Gastrocnemius medialis (tissue), 4 donors: ENCODE measurements at places on chromosomes 16 and 17. TPM values are rescaled to one million over a fixed set of nuclear protein-coding genes. Genes with fewer than 3 reads are reported as not detected.
A peak's percentile ranks its signal among the peaks of the same experiment; 100 is the strongest.

DNA sequence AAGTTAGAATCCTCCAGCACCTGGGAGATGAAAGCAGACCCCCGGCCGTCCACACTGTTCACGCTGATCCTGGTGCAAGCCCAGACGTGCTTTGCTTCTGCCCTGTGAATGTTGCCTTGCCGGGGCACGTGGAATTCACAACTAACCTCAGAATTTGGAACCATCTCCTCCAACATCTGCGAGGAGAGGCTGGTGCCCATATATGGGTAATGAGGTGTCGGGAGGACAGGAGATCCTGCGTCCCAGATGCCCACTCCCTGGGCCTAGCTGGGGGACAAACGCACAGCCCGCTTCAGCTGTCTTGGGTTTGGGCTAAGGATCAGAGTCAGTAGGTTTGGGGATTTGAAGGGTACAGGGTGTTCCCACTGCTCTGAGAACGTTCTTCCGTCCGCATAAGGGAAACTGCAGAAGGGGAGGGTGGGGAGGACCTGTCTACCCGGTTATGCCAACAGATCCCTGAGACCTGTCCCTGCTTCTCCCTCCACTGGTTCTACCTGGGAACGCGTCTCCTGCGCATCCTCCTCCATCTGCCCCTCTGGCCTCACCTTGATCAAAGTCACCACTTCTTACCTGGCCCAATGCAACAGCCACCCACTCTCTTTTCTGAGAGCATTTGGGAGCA, 14.1 kb downstream of the PPL start:
- no peak for DNase-seq

DNA sequence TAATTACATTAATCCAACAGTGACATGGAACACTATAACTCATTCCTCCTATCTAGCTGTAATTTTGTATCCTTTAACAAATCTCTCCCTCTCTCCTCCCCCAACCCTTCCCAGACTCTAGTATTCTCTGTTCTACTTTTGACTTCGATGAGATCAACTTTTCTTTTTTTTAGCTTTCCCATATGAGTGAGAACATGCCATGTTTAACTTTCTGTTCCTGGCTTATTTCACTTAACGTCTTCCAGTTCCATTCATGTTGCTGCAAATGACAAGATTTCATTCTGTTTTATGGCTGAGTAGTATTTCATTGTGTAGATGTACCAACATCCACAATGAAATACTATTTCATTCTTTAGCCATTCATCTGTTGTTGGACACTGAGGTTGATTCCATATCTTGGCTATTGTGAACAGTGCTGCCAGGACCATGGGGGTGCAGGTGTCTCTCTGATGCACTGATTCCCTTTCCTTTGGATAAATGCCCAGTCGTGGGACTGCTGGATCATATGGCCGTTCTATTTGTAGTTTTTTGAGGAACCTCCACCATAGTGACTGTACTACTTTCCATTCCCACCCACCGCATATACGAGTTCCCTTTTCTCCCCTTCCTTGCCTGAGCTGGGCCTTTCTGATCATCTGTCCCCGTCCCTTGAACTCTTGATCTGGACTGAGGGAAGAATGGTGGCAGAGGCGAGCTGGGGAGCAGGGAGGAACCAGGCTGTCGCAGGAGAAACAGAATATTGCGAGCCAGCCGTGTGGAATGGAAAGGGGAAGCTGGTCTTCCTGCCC, 7.7 kb upstream of the CEP295NL start:
- DNase-seq = peak; percentile 38

- DNase-seq = peak; percentile 52
Observed at GRCh38 chr16:67441907-67442306, 11.0 kb downstream of the HSD11B2 start.

DNA sequence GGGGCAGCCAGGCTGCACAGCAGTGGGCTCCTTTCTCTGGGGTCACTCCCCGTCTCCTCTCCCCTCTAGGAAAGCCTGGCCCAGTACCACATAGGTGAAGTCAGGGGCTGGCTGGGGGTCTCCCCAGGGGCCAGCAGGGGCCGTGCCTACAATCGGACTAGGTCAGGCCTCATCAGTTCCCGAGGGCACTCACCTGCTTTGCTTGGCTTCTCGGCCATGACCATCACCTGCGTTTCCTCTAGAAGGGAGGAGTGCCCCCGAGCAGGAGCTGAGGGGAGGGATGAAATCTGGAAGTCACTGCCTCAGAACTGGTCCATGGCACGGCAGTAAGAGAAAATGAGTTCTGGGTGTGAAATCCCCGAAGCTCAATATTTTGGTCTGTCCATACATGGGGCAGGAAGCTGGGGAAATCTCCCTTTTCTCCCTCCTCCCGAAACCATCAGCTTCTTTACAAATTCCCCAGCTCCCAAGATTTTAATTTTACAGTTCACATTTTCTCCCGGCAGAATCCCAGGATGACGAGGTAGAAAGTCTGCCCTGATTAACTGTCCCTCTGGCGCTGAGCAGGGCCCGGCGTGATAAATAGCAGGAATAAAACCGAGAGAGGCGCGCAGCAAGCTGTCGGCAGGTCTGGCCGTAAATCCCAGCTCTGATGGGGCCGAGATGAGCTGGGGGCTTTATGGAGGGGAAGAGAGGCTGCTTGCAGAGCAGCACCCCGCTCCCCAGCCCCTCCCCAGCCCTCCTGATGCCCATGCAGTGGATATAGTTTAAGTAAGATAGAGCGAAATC, 172.1 kb downstream of the RBFOX3 start:
- DNase-seq = no peak

DNA sequence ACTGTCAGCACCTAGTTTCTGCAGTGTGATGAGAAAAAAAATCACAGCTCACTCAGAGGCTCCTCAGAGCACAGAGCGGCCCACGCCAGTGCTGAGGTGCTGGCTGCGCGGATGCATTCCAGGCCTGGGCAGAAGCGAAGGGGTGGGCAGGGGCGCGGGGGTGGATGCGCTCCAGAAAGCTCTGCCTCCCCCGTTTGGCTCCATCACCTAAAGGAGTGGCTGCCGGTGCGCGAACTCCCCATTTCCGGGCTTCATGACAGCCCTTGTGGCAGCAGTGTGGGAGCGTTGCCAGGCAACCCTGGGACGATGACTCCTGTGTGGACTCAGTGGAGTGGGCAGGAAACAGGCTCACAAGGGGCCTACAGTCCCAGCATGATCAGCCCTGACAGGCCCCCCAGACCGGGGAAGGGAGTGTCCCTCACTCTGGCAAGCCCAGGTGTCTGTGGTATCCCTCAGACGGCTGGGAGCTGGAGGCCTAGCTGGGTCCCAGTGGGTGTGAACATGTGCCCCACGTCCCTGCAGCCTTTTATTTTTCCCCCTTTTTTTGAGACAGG, 32.8 kb upstream of the NUDT16L1 start:
- no peak for DNase-seq

- no peak for DNase-seq
Observed at GRCh38 chr16:56591377-56592060, 2.2 kb downstream of the MT3 start.

DNA sequence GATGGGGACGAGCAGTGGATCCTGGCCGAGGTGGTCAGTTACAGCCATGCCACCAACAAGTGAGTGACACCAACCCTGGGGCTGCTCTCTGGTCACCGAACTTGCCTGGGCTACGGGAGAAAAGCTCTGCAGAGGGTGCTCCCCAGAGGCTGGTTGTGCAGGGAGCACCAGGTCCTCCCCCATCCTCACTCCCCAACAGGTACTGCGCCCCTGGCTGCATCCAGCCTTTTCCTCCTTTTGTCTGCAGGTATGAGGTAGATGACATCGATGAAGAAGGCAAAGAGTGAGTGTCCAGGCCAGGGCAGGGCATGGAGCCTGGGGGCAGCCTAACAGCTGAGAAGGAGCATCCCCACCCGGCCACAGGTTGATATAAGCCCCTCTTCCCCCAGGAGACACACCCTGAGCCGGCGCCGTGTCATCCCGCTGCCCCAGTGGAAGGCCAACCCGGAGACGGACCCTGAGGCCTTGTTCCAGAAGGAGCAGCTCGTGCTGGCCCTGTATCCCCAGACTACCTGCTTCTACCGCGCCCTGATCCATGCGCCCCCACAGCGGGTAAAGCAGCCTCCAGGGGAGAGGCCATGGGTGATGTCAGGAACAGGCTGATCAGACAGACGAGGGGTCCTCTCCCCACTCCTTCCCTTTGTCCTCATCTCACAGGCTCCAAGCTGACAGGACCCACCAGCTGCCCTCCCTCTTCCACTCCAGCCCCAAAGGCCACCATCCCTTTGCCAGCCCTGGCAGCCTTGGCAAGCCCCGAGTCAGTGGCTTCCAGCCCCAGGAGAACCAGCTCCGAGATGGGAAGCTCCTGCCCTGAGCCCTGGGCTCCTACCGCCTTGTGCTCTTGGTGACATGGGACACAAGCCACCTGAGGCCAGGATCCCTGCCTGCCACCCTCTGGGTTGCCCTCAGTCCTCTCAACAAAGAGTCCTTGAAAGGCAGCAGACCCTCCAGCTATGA, 6.2 kb downstream of the SULT1A2 start:
- no peak for DNase-seq

- peak; percentile 18 for DNase-seq
Observed at GRCh38 chr17:921161-921560, 58.4 kb downstream of the NXN start.

DNA sequence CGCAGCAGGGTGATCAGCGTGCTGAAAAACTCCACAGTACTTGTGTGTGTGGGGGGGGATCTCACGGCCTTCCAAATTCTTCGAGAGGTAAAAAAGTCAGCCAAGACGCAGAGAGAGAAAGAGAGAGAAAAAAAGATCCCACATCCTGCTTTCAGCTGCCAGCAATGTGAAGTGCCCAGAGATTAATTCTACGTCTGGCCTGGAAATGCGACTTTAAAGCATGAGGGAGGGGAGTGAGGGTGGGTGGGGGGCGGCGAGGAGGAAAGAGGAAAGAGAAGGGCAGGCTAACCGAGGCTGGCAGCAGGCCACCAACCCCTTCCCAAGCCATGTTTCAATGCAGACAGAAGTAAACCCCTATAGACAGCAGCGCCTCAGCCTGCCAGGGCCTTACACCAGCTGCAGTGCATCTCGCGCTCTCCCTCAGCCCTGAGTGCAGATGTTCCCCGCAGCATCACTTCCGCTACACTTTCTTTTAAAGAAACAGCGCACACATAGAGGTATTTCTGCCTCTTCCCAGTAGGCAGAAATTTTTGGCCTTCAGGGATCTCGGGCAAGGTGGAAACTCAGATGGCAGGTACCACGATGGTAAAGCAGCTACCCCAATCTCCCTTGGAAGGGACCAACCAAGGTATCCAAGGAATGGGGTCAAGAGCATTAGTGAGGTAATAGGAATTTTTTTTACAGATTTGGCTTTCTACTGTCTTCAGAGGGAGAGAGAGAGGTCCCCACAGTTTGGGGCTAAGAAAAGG, 87.8 kb downstream of the SMG6 start:
- peak; percentile 68 for DNase-seq

The CXCL16 gene
- 1.2 TPM for total RNA-seq

The ADAM11 gene
- total RNA-seq = not detected
